ENCODE measurements at places on chromosomes 7 and 10.

DNA sequence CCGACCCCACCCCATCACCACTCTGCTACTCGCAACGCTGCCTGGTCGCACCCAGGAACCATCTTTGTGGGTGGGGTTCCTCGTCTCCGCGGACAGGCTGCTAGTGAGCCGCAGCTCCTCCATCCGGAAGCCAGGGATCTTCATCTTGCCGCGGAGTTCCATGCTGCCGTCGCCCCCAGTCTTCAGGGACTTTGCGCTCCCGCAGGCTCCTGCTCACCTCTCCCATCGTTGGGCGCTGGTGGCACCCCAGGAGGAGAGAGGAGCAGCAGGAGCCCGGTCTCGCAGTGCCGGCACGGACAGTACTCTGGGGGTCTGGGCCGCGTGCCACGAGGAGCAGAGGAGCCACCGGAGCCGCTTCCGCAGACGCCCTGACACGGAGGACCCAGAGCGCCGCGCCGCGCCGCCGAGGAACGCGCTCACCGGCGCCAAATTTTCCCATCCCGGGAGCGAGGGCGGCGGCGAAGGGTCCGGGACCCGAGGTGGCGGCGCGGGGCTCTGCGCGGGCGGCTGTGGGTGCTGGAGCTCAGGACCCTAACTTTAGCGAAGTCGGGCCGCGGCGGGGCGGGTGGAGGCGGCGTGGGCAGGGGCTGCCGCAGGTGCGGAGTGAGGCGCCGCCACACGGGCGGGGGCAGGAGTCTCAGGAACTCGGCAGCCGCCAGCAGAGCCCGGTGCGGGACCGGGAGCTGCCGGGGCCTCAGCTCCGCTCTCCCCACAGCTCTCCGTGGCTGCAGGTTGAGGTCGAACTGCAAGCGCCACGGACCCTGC lies 750.1 kb upstream of the SORCS1 start:
- no peak for DNase-seq

DNA sequence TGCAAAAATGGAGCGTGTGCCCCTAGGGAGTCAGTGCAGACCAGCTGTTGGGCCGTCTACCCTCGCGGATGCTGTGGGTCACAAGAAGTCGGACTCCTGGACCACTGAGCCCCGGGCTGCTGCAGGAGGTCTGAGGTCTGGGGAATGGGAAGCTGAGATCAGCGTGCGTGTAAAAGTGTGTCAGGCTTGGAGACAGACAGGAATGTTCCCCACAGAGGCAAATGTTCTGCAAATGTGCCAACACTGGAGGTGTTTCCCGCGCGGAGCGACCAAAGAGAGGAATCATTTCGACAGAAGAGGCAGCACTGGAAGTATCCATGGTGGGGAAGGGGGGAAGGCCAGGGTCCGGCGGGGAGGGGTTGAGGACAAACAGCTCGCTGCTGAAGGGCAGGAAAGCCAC lies 643.8 kb upstream of the MGMT start:
- no peak for DNase-seq

DNA sequence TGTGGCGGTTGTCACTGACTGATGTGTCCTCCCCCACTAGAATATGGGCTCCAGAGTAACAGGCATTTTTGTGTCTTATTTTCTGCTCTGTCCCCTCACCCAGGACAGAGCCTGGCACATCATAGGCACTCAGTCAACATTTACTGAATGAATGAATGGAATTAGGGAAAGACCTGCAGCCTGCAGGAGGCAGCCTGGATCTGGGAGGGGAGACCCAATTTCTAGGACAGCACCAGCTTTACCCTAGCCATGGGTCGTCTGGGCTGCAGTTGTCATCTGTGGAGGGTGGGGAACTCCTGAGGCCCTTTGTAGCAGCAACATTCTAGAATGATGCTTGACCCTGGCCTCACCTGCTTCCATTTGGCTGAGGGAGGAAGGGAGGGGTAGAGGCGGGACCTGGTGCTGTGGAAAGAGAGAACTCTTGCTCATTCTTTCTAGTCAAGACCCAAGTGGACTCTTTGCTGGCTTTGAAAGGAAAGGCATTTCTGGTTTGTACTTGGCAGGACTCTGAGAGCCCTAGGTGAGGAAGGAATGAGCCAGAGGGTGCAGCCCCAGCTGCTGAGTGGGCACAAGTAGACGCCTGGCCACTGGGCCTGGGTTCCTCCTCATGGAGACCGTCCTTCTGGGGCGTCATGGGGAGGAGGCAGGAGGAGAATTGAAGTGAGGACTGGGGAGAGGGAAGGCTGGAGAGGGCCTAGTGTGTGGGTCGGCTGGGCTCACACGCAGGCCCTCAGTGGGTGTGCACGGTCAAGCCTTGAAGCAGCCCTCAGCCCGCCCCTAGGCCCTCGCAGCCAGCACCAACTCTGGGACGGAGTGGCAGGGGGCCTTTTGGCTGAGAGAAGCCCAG lies 8.9 kb downstream of the FGF8 start:
- no peak for DNase-seq

- no peak for DNase-seq
Observed at GRCh38 chr7:105711726-105712402, 130.6 kb upstream of the EFCAB10 start.

DNA sequence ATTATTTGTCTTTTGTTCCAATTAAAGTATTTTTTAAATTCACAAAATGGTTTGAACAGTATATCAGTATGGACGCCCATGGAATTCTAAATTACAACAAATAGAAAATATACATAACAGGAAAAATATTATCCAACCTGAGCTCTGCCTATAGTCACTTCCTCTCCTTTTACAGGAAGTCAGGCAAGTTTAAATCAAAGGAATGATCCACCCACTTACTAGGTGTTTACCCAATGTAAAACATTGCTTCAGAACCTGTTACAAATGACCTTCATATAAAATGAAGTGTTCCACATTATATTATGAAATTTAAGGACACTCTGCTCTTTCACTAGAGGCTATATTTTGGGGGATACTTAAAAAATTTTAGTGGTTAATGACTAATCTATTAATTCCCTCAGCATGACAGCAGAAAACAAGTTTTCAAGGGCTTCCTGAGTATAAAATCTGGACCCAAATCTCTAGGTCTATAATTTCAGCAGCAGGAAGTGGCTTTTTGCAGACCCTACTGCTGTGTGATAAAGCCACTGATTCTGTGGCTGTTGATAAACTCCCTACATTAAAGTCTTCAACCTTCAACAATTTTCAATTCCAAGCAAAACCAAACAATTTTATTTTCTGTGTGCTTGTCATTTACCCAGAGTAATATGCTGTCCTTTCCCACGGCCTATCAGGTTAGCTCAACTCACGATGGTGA lies 722.6 kb downstream of the GATA3 start:
- DNase-seq, result no peak

DNA sequence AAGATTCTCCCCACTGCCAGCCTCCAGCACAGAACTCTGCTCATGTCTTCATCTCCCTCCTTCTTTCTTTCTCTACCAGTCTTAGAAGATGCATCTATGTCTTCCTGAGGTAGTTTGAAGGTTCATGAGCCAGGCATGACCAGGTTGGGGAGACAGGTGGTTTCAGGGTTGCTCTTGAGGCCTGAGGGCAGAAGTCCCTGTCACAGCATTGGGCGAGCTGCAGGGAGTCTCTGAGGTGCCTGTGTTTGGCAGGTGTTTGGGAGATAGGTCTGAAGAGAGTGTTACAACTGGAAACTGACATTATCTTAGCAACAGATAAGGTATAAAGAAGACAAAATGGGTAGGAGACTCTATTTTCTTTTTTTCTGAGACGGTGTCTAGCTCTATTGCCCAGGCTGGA lies 18.7 kb downstream of the PRSS2 start:
- DNase-seq, result no peak

- no peak for DNase-seq
Observed at GRCh38 chr7:140828741-140829140, 96.0 kb downstream of the BRAF start.

GRCh38 chr7:7738177-7738576 lies 19.8 kb upstream of the RPA3 start:
- no peak for DNase-seq

DNA sequence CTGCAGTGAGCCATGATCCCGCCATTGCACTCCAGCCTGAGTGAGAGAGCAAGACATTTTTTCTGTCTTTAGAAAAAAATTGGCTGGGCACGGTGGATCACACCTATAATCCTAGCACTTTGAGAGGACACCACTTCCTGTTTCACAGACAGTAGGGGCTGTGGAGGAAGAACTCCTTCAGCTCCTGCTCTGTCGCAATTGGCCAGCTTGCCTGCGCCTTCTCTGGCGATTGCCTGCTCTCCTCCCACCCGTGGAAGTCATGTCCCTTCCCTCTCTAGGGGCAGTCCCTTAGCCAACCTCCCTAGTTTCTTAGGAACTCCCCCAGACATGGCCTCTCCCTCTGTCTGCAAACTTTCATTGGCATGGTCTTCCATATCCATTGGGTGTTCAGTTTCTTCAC lies 8.7 kb downstream of the PDSS1 start:
- DNase-seq, result no peak

GRCh38 chr7:109663806-109664205 lies 1094.1 kb downstream of the DNAJB9 start:
- DNase-seq, result no peak

- DNase-seq, result no peak
Observed at GRCh38 chr7:26659121-26659520, 205.3 kb downstream of the SKAP2 start.

DNA sequence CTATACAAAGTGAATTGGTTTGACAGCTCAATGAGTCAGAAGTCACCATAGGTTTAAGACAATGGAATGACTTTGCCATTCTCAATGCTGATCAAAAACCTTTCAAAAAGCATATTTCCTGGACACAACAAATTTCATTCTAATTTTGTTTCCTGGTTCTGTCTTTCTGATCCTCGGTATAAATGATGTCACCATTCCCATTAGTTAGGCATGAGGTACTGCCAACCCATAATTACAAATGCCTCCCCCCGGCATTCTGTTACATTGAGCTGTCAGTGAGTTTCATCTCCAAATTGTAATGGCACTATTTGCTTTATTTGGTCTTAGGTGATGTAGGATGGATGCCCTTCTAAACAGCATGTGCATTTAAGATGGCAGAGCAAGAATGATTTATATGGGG lies 81.7 kb upstream of the NFE2L3 start:
- DNase-seq, result no peak

GRCh38 chr7:47325337-47325736 lies 256.6 kb downstream of the TNS3 start:
- no peak for DNase-seq

- no peak for DNase-seq
Observed at GRCh38 chr10:19946791-19947190, 130.6 kb downstream of the PLXDC2 start.
